ENCODE measurements at places on chromosomes 4 and X.

DNA sequence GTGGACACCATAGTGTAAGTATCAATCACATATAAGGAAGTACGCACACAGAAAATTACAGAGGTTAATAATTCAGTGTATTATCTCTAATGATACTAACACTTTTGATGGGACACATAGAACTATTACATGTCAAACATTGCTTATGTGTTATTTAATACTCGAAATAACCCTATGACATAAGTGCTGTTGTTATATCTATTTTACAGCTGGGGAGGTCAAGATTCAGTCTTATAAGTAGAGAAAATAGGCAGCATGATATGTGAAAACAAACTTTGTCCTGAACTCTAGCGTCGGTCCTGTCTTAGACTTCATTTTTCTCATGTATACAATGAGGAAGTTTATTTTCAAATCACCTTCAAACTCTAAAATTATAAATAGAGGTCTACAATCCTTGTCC lies 23.2 kb downstream of the ENPEP start:
- no peak for DNase-seq

GRCh38 chr4:146263793-146264192 lies 49.5 kb downstream of the REELD1 start:
- no peak for DNase-seq

GRCh38 chr4:73087871-73088270 lies 18.4 kb upstream of the COX18 start:
- no peak for DNase-seq

DNA sequence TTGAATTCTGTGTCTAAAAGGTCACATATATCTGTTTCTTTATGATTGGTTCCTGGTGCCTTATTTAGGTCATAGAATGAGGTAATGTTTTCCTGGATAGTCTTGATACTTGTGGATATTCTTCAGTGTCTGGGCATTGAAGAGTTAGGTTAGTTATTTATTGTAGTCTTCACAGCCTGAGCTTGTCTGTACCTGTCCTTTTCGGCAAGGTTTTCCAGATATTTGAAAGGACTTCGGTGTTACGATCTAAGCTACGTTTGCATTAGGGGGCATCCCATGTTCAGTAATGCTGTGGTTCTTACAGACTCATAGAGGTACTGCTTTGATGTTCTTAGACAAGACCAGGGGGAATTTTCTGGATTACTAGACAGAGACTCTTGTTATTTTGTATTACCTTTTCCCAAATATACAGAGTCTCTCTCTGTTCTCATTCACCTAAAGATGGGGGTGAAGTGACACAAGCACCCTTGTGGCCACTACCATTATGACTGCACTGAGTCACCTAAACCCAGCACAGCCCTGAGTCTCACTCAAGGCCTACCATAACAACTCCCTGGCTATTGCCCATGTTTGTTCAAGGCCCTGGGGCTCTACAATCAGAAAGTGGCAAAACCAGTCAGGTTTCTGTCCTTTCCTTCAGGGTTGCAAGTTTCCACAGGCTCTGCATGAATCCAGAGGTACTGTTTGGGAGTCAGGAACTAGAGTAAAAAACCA lies 30.1 kb upstream of the CYSLTR1 start:
- DNase-seq = no peak

- no peak for DNase-seq
Measured at GRCh38 chrX:2913118-2913517, 16.0 kb downstream of the ARSD start.

DNA sequence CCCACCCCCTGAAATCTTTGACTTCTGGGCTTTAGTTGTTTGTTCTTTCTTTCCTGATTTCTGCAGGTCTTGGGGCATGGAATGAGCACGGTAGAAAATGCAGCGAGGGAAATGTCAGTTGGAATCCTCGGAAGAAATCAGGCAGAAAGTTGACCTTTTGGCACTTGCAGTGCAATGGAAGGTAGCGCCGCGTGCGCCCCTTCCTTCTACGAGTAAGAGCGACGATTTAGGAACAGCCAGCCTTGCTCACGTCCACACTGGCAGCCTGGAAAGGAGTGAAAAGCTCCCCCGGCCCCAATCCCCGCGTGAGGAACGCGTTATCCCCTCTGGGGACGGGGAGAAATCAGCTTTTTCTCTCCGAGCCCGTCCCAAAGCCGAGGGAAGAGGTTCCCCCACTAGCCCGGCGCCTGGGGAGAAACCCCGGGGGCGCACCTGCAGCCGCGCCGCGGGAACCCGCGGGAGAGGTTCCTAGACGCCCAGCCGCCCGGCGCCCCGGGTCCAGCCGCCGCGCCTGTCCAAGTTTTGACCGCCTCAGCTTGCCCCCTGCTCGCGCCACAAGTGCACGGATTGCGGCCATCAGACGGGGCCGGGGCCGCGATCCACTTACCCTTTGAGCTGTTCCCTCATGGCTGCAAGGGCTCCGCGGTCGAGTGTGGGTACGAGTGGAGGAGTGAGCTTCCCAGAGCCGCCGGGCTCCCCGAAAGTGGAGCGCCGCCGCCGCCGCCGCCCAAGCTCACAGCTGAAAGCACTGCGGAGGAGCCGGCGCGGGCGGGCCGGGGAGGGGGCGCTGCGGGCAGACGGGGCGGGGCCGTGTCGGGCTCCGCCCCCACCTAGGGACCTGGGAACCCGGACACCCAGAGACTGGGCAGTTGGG lies 194.6 kb upstream of the FTHL17 start:
- DNase-seq = peak; percentile 75

- no peak for DNase-seq
Measured at GRCh38 chr4:146641762-146642161, 3.1 kb downstream of the POU4F2 start.

DNA sequence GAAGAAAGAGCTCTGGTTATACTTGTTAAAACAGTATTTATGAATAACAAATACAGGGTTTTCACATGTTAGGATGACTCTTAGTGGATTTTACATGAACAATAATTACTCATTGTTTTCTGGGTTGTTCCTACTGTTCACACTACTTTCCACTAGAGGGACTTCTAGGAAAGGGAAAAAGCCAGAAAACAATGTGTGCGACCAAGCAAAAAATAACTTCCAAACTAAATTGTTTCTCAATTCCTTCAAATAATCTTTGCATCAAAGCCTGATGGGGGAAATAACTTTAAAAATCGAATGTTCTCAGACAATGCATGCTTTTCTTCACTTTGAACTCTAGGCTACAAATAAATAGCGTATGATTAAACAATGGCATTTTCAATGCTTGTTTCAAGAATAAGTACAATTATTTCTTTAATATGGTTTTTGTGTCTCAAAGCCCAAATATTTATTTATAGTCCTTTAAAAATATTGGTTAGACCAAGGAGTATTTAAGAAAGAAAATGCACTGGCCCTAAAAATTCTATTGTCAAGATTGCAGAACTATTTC lies 72.1 kb upstream of the ETNPPL start:
- DNase-seq = no peak

DNA sequence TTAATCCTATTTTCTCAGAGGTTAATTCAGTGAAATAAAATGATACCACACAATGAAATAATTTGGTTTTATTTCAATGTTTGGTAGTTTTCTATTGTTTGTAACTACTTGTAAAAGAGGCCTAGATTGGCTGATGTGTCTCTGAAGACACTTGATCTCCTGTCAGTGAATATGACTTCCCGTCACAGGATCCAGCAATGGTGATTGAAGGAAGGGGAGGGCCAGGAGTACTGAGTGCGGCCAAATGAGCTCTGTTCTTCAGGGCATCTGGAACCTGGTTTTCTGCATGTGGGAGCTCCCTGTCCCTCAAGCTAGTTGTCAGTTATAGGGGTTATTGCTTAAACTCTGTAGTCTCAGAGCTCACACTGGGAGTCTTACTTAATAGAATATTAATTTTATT lies 86.5 kb upstream of the OTUD4 start:
- DNase-seq = no peak

DNA sequence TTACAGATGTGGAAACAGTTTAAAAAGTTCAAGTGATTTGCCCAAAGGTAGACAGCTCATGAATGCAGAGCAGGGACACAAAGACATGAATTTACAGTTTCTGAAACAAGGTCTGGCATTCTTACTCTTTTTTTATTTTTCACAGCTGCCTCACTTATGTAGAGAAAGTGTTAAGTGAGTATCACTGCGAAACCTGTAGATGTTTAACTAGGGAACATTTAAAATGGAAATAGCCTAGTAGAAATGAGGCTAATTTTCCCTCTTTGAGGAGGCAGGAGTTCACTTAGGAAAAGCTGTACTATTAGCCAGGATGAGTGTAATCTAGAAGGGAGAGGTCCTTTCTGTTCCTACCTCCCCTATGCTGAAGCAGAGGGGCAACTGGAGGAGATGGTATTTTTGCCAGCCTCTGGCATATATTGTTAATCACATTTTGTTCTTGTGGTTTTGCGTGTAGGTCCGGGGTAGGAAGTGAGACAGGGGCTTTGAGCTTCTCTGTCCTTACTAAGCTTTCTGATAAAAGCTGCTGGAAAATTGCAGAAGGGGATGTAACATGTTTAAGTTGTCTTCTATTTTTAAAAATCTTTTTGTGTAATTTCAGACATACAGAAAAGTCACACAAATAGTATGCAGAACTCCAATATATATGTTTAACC lies 492.8 kb upstream of the NR3C2 start:
- peak; percentile 5 for DNase-seq

DNA sequence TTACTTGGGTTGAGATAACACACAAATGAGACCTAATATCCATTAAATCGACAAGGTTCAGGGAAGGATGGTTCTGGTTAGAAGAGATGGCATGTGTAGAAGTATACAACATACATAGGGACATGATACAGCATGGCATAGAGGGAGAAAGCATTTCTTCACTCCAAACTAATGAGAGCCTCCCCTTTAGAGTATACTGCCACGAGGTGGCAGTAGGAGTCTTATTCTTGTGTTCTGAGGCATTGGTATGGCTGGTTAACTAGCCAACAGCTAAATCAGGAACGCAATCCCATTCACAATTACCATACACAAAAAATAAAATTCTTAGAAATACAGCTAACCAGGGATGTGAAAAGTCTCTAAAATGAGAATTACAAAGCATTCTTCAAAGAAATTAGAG lies 29.1 kb upstream of the TRO start:
- no peak for DNase-seq

DNA sequence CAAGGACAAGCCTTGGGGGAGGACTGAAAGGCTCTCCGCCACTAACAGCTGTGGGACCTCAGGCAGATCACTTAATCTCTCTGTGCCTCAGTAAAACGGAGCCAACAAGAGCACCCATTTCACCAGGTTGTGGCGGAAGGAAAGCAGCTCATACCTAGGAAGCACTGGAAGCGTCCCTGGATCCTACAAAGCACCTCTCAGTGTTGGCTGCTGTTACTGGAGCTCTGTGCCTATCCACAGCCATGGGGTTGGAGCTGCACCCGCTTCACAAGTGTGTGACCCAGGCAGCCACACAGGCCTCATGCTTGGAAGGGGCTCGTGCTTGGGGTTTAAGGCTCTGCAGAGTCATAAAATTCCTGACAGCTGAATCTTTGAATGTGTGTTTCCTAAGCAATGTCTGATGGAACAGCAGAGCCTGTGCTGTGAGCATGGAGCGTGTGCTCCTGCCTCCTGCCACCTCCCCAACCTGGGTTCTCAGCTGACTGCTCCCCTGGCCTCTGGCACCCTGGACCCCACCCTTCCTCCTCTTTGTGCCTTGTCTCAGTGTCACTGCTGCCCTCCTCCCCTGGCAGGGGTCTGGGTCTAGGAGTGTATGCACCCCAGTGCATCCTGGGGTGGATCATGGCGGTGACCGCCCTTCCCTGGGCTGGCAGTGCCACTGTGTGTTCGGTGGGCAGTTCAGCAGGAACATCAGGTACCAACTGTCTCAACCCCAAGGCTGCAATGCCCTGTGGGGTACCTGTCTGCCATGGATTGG lies 14.4 kb upstream of the MAN2B2 start:
- DNase-seq = no peak

- DNase-seq = no peak
Measured at GRCh38 chr4:116001291-116001690, 887.9 kb upstream of the NDST4 start.

DNA sequence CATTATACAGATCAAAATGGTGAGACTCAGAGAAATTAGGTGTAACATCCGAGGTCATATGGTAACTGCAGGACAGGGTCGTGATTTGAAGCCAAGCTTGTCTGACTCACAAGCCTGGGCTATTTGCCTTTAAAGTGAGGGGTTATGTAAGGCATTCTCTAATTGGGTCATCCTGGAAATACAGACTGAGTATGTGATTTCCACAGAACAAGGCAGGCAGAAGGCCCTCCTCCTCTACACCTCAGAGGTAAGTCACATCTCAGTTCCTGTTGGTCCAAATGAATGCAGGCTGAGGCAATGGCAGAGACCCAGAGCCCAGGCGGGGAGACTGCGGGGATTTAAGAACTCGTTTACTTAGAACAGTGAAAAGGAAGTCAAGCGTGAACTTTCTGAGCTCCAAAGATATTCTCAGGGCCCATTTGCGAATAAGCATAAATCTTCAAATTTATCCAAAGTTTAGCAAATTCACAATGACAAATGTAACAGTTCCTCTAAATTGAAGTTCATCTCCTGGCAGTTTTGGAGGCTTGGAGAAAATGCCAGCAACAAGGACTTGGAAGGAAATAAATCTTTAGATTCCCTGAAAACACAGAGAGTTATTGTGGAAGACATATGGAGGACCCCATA lies 153.3 kb downstream of the LDB2 start:
- DNase-seq = no peak

- no peak for DNase-seq
Measured at GRCh38 chr4:8191136-8191747, 7.8 kb upstream of the SH3TC1 start.

- no peak for DNase-seq
Measured at GRCh38 chrX:57918750-57919436, 8.6 kb upstream of the ZXDA start.

- DNase-seq = no peak
Measured at GRCh38 chrX:114344756-114345349, 239.0 kb upstream of the HTR2C start.

- DNase-seq = no peak
Measured at GRCh38 chr4:147423229-147423628, 57.7 kb upstream of the EDNRA start.

GRCh38 chr4:189773909-189774308 lies 166.8 kb upstream of the FRG1 start:
- no peak for DNase-seq

DNA sequence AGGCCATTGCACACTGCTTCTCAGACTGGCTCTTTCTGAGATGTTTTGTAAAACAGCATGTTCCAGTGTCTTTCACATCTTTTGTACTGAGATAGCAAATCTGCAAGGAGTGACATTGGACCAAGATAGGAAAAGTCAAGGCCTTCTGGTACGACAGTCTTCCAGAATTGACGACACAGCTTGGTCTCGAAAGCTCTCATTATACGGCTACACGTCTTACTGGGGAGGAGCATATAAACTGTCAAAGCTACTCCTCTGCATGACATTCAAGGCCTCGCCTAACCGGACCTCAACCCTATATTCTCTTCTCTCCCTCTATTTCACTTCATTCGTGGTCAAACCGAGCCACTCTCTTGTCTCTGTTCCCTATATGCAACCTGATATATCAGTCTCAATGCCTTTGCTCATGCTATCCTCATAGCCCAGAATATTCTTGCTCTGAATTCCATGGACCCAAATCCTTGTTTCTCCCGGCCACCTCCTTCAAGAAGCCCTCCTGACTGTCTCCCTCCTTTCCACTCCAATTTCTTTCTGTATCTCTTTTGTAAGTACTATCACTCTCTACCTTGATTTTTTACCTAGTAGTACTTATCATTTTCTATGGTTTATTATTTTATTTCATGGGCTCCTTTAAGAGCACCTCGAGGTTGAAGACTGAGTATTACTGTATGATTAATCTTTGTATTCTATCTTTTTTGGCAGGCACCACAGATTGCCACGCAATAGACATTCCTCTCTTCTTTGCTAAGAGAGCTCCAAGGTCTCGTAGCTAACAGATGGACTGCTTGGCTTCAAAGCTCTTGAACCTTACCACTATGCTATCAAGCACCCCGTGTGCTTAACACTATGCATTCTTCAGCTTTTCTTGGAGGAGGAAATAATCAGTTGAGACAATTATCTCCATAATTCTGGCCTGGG lies 35.1 kb downstream of the RBM47 start:
- no peak for DNase-seq
